Activated CD4-positive, alpha-beta T cell treated with anti-CD3 and anti-CD28 coated beads, Interleukin-2, amount 50 U/mL, for 48 hours (primary cell): ENCODE measurements at places on chromosomes 12 and 14.

GRCh38 chr14:92754966-92755365 lies 6.5 kb upstream of the LGMN start:
- DNase-seq: no peak

GRCh38 chr12:110760204-110760609 lies 17.5 kb upstream of the PPP1CC start:
- no peak for DNase-seq

DNA sequence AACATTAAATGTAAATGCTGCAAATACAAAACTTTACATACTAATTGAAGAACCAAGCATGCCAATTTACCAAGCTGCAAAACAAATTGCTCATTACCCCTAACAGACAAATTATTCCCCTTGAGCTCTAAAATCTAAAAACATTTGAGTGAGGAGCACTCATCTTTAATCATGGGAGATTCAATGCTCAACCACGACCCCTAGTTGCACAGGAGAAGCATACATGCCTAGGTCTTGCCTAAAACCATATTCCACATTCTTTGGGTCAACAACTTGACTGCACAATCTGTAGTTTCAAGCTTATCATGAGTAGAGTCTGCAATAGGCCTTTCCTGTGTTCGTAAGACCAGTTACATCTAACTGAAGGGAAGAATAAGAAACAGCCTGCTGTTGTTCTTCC lies 69.7 kb downstream of the MGAT4C start:
- no peak for DNase-seq

GRCh38 chr14:41397926-41398325 lies 208.8 kb upstream of the LRFN5 start:
- no peak for DNase-seq

DNA sequence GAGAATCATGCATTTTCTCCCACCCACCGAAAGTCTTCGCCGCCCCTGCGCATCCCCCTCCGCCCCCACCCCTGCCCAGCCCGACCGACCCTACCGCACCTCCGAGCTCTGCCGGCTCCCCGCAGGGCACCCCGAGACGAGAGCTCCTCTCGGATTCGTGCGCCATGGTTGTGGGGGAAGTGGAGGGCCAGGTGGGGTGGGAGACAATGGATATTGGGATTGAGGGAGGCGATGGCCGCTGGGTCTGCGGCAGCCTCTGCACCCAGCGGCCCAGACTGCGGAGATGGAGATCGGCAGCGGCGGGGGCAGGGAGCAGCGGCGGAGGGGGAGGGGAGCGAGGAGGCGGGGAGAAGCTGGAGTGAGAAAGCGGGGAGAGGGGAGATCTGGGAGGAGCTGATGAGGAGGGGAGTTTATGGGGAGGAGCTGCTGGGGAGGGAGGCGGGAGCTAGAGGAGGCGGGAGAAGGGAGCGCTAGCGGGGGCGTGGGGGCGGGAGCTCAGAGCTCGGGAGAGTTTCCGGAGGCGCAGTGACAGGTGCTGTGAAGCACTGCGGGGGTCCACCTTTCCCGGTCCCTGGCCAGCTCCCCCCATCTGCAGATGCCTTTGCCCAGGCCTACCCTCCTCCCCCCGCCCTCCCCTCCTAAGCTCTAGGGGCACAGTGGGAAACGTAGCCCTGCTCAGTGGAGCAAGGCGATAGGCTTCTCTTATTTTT lies at the start of gene SALL2:
SALL2 (minus strand) TSS at position 385 of the 710 bp plus-strand sequence; CDS start at position 166, 219 bp downstream.
- peak; percentile 82 for DNase-seq

GRCh38 chr12:78209846-78210505 lies 379.3 kb downstream of the NAV3 start:
- no peak for DNase-seq

- DNase-seq: no peak
Measured at GRCh38 chr14:85565862-85566296, 35.9 kb downstream of the FLRT2 start.

DNA sequence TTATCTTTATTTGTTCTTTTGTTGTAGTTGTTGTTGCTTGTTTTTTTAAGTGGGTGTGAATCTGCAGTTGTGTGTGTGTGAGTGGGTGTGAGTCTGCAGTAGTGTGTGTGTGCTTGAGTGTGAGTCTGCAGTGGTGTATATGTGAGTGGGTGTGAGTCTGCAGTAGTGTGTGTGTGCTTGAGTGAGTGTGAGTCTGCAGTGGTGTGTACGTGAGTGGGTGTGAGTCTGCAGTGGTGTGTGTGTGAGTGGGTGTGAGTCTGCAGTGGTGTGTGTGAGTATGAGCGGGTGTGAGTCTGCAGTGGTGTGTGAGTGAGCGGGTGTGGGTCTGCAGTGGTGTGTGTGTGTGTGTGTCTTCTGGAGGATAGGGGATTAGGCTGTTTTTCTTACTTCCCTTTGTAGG lies 1186.8 kb upstream of the SEL1L start:
- no peak for DNase-seq

GRCh38 chr14:28102001-28102400 lies 664.6 kb upstream of the FOXG1 start:
- DNase-seq: no peak

DNA sequence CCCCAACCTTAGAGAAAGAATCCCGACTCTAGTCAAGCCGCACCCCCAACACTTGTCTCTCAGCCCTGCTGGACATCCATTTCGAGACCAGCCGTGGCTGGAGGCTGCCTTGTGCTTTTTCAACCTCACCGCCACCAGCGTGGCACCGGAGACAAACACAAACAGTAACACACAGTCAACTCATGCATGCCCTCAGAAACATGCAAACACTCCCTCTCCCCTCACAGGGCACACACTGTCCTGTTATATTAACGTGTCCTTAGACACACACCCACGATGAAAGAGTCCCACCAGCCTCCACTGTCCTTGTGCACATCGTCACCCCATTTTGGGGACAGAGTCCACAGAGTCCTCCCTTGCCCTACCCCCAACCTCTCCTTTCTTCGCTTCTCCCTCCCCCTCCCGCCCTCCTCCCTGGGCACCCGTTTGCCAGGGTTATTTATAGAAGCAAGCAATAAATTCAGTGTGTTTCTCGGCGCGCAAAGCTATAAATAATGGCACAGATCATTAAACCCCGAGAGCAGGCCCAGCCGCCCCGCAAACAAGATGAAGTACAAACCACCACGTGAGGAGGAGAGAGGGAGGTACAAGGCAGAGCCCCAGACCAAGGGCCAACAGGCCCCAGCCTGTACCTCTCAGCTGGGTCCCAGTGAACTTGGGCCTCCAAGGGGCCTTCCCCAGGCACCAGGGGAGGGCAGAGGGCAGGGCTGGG lies 27.9 kb downstream of the SMUG1 start:
- DNase-seq: no peak

GRCh38 chr12:5562581-5562980 lies 130.7 kb downstream of the NTF3 start:
- DNase-seq: no peak

- DNase-seq: peak; percentile 85
Measured at GRCh38 chr14:104094709-104095425, 9.4 kb downstream of the ASPG start.
